IMR-90 (cell line): ENCODE measurements at places on chromosomes 5 and 9. TPM values are rescaled to one million over a fixed set of nuclear protein-coding genes. Genes with fewer than 3 reads are reported as not detected.

DNA sequence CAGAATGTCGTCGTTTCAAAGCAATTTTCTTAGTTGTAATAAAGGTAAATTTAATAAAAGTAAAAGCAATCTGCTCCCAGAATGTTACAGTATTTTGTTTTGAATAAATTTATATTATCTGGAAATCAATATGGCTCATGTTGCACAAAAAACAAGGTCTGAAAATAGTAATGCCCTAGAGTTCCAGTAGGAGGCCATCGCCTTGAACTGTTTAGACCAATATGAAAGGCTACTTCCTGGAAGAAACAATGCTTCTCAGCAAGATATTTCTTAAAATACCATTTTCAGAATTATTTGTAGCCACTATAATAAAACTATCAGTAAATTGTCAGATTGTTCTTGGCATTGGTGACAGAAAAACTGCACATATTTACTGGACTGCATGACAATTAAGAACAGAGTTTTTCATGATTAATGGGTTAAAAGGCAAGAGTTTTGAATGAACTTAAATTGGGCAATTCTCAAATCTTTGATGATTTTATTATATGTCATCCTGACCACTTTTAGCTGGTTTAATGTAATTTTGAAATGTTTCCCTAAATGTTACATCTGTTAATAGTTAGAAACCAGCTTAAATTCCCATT lies 153.2 kb downstream of the COMMD10 start:
- no peak overlapping the region for H3K4me3 ChIP-seq
- H3K4me1 ChIP-seq: no peaks in the 10 kb centered on the region
- no peaks in the 10 kb centered on the region for H3K36me3 ChIP-seq
- H3K27me3 ChIP-seq: no peaks in the 10 kb centered on the region
- no peak overlapping the region for H3K27ac ChIP-seq
- no peak for DNase-seq

- H3K27me3 ChIP-seq: no peaks in the 10 kb centered on the region
- peak overlapping the region; percentile 45 for H3K27ac ChIP-seq
- peaks cover 5% of the 10 kb centered on the region for H3K4me1 ChIP-seq
- H3K4me3 ChIP-seq: no peak overlapping the region
- H3K36me3 ChIP-seq: peaks cover 37% of the 10 kb centered on the region
Observed at GRCh38 chr5:55969956-55970355, 24.8 kb downstream of the IL6ST start.

GRCh38 chr5:153080940-153081339 lies 409.5 kb upstream of the GRIA1 start:
- H3K27ac ChIP-seq: no peak overlapping the region
- H3K4me1 ChIP-seq: no peaks in the 10 kb centered on the region
- no peaks in the 10 kb centered on the region for H3K27me3 ChIP-seq
- no peak overlapping the region for H3K4me3 ChIP-seq

DNA sequence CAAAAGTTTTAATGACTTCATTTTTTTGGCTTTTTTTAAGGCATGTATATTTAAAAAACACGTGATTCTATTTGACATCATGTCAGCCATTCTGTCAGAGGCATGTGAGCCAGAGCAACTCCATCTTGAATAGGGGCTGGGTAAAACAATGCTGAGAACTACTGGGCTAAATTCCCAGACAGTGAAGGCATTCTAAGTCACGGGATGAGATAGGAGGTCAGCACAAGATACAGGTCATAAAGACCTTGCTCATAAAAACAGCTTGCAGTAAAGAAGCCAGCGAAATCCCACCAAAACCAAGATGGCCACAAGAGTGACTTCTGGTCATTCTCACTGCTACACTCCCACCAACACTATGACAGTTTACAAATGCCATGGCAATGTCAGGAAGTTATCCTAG lies 1000.6 kb upstream of the DMAC1 start:
- no peaks in the 10 kb centered on the region for H3K27me3 ChIP-seq
- DNase-seq: no peak
- no peak overlapping the region for H3K27ac ChIP-seq

The TMEM141 gene
- total RNA-seq: 37.2 and 39.1 TPM in 2 replicates

DNA sequence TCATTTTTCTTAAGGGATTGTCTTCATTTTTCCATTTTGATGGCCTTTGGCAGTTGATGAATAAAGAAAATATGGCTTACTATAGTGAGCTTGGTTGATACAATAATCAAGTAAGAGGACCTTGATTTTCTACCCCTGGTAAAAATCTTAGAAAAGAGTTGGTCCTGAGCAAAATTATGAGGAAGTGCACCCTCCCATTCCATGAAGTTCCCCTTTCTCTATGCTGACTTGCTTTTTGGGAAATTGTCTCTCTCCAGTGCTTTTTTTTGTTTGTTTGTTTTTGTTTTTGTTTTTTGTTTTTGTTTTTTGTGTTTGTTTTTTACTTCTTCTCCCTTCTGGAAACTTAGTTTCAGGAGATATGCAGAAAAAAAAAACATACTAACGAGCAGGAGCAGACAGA lies 449.2 kb upstream of the ACTBL2 start:
- no peaks in the 10 kb centered on the region for H3K4me1 ChIP-seq
- no peak for DNase-seq
- H3K36me3 ChIP-seq: no peaks in the 10 kb centered on the region
- no peak overlapping the region for H3K27ac ChIP-seq
- H3K27me3 ChIP-seq: no peaks in the 10 kb centered on the region
- H3K4me3 ChIP-seq: no peak overlapping the region

GRCh38 chr5:10332301-10332700 lies 21.2 kb upstream of the MARCHF6 start:
- peaks cover 5% of the 10 kb centered on the region; the same call in 1 of the 2 replicates for H3K27me3 ChIP-seq
- no peak for DNase-seq
- no peaks in the 10 kb centered on the region for H3K36me3 ChIP-seq

GRCh38 chr5:87127426-87127825 lies 140.3 kb upstream of the RASA1 start:
- peak overlapping the region; percentile 39; the same call in 1 of the 2 replicates for H3K27ac ChIP-seq
- H3K4me1 ChIP-seq: peaks cover 7% of the 10 kb centered on the region; the same call in 1 of the 2 replicates
- H3K36me3 ChIP-seq: no peaks in the 10 kb centered on the region
- DNase-seq: peak; percentile 89
- H3K27me3 ChIP-seq: no peaks in the 10 kb centered on the region

DNA sequence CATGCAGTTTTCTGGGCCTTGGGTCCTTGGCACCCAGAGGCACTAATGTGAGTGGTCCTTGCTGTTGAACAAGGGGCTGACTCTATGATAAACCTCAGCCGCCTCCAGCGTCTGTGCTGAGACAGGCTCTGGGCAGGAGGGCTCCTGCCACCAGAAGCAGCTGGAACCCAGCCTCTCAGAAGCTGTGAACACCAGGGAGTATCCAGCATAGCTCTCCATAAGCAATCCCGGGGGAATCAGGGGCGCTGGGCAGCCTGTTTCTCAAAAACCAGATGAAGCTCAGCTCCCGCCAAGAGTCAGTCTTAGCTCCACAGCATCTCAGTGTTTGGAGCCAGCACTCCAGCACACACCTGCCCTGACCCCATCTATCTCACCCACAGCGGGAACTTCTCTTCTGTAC lies 170.2 kb downstream of the HSPA4 start:
- H3K27me3 ChIP-seq: peaks cover under 1% of the 10 kb centered on the region; the same call in 1 of the 2 replicates
- H3K27ac ChIP-seq: no peak overlapping the region
- no peak overlapping the region for H3K4me3 ChIP-seq
- no peak for DNase-seq

DNA sequence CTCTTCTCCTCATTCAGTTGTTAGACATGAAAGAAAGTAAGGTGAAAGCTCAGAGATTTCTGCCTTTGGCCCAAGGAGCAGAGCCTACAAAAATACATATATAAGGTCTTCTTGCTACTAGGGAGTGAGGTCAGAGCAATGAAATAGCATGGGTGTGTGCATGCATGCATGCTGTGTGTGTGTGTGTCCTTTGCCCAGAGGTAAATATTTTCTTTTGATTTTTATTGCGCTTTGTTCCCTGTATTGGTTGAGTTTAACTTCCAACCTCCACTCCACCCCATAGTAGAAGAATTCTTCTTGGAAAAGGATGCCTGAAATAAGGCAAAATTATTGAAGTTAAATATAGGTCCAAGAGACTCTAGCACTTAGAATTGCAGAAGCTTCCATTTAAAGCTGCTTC lies 248.0 kb upstream of the PTGER4 start:
- H3K4me3 ChIP-seq: no peak overlapping the region
- H3K27ac ChIP-seq: no peak overlapping the region
- no peaks in the 10 kb centered on the region for H3K27me3 ChIP-seq
- H3K4me1 ChIP-seq: no peaks in the 10 kb centered on the region
- no peak for DNase-seq

DNA sequence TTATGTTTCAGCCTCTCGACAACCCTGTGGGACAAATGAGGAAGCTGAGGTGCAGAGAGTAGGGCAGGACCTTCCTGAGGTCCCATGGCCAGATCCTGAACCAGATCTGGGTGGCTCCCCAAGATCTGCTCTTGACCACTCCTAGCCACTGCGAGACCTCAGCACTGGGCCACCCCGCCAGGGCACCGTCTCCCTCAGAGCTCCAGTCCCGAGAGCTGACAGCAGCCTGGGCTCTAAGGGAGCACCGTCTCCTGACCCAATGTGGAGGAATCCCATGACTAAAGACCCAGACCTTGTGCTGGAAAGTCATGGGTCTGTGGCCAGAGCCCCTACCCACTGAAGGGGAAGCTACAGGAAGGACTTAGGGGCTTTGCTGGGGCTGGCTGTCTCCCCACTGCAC lies 4.5 kb upstream of the LMX1B start:
- no peaks in the 10 kb centered on the region for H3K4me1 ChIP-seq
- H3K36me3 ChIP-seq: no peaks in the 10 kb centered on the region
- no peak overlapping the region for H3K27ac ChIP-seq
- no peak overlapping the region for H3K4me3 ChIP-seq

- H3K4me1 ChIP-seq: no peaks in the 10 kb centered on the region; the same call in 1 of the 2 replicates
- no peak overlapping the region for H3K27ac ChIP-seq
- no peaks in the 10 kb centered on the region for H3K36me3 ChIP-seq
- H3K27me3 ChIP-seq: no peaks in the 10 kb centered on the region
- no peak for DNase-seq
Observed at GRCh38 chr9:133380734-133381133, 4.6 kb downstream of the STKLD1 start.

The TLE1 gene
- total RNA-seq: 36.0 and 40.3 TPM in 2 replicates

The MOCS2 gene
- 36.4 and 62.5 TPM in 2 replicates for total RNA-seq
